Muscle of back (tissue), 13 donors: ENCODE measurements at places on chromosomes 5 and 9.

DNA sequence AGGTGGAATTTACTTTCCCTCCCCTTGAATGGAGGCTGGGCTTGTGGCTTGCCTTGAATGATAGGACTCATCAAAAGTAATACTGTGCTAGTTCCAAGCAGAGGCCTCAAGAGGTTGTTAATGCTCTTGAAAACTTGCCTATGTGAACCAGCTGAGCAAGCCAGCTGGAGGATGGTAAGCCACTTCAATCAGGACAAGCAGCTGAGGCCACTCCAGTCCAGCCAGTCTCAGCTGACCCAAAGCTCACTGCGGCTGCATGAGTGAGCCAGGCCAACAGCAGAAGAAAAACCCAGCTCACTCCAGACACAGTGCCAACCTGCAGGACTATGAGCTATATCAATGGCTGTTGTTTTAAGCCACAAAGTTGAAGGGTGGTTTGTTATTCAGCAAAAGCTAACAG, 182.8 kb downstream of the MCTP1 start:
- no peak for DNase-seq

DNA sequence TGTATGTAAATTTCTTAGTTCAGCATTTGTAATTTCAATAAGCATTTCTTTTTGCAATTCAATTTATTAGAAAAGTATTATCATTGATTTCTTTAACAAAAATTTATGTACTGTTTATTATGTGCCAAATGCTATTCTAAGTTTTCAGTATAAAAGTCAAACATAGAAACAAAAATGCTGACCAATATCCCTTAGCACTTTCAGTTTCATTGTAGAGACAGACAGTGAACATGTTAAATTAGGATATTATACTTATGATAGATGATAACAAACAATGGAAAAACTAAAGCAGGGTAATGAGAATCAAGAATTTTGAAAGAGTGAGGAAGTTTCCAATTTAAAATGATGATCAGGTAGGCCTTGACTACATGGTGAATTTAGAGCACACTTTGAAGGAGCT, 1106.0 kb downstream of the TAF11L14 start:
- DNase-seq: no peak

DNA sequence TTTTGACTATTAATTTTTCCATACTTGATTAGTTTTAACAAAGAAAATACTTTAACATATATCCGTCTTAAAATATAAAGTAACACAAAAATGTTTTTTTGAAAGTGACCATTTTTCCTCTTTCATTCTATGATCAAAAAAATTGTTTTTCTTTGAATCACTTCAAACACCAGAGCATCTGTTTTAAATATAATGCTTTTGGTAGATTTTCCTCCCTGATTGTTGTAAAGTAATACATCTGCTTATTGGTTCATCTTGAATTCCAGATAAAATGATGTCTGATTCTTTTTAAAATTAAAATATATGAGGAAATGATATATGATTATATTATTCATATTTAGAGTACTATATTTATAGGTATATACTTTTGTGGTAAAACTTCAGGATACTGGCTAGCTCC, 76.2 kb upstream of the LPAR1 start:
- DNase-seq: no peak

DNA sequence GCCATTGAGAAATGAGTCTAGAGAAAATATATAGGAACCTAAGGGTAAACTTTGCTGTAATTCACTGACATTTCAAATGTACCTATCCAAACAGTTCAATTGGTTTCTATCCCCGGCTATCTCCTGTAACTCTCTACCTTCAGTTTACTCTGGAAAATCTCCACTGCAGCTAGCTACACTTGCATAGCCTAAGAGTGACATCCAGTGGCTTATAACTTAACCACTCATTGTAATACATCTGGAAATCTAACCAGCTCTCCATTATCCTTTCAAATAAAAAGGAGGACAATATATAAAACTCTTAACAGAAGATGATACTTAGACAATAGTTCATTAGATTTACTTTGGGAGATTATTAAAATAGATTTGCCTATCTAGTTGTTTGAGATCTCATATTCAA, 35.3 kb upstream of the SPDL1 start:
- peak; percentile 28 for DNase-seq

- no peak for DNase-seq
Measured at GRCh38 chr5:107783551-107783950, 112.8 kb upstream of the EFNA5 start.

GRCh38 chr9:91857291-91858212, 92.5 kb downstream of the ROR2 start:
- DNase-seq: no peak

DNA sequence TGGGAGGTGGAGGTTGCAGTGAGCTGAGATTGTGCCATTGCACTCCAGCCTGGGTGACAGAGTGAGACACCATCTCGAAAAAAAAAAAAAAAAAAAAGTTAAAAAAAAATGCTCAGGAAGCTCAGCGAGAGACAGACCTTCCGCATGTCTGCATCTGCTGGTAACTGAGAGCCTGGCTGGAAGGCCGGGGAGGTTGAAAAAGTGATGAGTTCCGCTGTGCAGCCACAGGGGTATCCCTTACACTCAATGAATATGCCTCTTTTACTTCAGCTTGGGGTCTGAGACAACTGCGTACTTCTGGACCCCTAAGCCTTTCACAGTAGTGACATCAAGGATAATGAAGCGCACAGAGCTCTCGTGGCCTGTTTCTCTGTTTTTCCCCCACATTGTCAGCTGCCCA, 179.9 kb upstream of the KLF4 start:
- no peak for DNase-seq

- no peak for DNase-seq
Measured at GRCh38 chr9:129252937-129253802, 75.1 kb upstream of the IER5L start.

- DNase-seq: no peak
Measured at GRCh38 chr5:54180630-54181031, 129.7 kb downstream of the ARL15 start.

GRCh38 chr5:16489322-16489791, 23.8 kb upstream of the ZNF622 start:
- DNase-seq: peak; percentile 59

DNA sequence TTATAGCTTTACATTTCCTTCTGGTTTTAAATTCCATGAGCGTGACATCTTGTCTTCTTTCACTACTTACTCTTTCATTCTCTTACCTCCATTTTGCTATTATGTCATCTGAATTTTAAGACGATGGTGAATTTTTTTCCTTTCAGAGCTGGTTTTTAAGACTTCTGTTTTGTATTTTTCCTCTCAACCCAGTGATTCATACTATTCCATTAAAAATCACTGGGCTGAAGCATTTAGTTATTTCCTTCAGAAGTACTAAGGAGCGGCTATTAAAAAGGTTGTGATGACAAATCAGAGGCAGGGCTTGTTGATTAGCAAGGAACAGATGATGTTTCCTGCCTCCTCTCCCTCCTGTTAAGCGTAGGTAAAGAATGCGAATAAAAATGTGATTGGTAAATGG, 16.5 kb downstream of the AGXT2 start:
- DNase-seq: no peak

GRCh38 chr9:5043381-5043780, 58.3 kb downstream of the JAK2 start:
- DNase-seq: no peak

- peak; percentile 54 for DNase-seq
Measured at GRCh38 chr5:77076961-77077828, 9.9 kb downstream of the ZBED3 start.

- DNase-seq: no peak
Measured at GRCh38 chr5:160869989-160870521, 18.0 kb upstream of the ATP10B start.

DNA sequence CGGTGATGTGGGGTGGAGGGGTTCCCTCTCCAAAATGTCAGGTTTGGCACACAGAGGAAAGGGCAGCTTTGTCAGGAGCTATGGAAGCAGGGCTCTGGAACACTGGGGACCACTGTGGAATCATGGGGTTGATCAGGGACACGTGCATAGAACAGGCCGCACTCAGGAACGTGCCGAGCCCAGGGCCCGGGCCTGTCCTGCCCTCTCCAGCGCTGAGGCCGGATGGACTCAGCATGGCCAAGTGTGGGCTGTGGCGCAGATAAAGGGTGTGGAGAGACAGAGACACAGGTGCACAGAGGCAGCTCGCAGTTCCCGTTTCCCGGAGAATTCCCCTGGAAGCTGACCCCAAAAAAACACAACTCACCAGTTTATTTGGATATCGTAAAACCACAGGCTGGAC, 37.8 kb upstream of the SLC6A3 start:
- no peak for DNase-seq

- DNase-seq: peak; percentile 12
Measured at GRCh38 chr5:102625928-102626327, 127.1 kb upstream of the SLCO6A1 start.

DNA sequence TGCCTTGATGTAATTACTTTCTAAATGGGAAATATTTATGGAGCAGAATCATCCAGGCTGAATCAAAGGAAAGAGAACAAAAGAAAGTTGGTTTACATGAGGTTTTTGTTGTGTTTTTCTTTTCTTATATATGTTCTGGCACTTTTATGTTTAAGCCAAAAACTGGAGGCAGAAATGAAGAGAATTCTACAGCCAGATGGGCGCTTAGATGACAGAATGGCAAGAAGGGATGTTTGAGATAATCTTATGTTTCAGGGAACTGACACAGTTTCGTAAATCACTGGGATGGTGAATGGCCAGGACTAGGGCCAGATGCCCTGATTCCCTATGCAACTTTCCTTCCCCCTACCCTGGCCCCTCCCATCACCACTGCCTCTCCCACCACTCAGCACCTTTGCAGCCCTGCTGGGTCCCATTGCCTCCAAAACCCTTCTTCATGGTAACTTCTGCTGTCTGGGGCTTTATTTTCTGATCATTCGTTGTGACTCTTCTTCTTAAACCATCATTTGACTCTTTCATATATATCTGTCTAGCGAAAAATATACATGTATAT, 111.8 kb downstream of the EFNA5 start:
- DNase-seq: no peak

DNA sequence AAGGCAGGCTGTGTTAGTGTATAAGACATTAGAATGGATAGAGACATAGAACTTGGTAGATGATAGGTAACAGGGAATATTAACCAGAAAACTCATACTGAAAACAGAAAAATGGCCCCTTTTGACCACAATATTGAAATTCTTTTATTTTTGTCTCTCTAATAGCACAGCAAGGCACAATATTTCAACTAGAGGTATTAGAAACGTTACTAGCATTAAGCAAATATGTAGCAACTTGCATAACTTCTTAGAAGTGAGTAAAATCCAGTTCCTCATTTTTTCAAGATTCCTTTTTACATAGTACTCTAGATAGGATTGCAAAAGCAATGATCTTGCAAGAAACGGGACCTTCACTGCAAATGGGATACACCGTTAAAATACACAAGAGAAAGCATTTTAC, 102.7 kb upstream of the VCAN start:
- no peak for DNase-seq

DNA sequence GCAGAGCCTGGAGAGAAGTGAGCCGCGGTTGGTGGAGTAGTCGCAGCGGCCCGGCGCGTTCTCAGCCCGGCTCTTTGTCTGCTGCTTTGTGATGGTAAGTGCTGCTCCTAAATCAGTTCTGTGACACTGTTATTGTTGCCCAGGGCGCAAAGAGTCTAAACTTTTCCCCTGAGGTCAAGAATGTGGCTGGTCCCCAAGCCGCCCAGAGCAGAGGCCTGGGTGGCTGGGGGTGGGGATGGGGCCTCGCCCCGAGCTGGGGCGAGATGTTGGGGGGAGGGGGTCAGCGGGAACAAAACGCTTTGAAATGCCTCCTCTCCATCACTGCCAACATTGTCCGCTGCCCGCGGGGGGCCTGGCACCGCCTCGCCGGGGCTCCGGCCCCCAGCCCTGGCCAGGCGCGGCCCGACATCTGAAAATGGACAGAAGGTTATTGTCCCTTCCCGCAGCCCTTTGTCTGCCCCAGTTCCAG, 11.7 kb upstream of the CERCAM start:
- no peak for DNase-seq

DNA sequence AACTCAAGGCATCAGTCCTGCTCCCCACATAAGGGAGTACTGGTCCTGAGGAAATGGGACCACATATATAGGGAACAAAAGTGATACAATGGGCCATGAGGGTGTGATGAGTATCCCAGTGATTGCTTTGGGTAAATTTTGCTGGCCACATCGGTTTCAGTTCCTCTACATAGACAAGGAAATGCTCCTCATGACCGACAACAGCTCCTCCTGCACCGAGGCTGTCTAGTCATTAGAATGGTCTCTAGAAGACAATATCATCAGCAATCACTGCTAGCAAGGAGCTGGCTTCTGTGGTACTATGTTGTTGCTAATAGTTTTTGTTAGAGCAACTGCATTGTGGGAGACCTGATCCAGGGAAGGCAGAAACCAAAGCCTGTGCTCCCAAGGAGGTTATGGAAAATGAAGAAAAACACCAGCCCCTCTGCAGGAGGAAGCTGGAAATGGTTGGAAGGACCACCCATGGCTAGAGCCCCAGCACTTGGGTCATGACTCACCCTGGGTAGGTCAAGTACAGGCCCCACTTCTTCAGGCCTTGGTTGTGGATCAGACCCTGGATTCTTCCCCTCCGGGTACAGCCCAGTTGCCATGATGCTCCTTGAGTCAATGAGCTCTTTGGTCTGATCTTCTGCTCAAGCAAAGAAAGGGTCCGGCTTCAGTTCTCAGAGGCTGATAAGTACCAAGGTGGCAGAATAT, 3.4 kb upstream of the CTSL start:
- no peak for DNase-seq

DNA sequence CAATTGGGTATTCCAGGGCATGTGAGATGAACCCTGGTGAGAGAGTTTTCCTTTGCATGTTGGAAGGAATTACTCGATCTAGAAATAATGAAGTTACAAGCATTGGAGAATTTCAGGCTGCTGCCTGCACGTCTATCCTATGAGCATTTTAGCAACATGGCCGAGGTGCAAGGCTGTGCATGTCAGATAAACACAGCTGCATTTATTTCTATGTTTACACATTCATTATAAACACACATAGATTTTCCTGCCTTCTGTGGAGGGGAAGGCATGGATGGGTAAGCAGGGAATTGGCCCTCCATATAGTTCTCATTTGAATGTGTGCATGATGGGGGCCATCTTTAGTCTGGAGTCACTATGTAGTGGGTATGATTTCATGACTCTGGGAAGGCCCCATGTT, 42.3 kb downstream of the AOPEP start:
- no peak for DNase-seq

- no peak for DNase-seq
Measured at GRCh38 chr5:64214132-64214531, 48.5 kb downstream of the RNF180 start.

DNA sequence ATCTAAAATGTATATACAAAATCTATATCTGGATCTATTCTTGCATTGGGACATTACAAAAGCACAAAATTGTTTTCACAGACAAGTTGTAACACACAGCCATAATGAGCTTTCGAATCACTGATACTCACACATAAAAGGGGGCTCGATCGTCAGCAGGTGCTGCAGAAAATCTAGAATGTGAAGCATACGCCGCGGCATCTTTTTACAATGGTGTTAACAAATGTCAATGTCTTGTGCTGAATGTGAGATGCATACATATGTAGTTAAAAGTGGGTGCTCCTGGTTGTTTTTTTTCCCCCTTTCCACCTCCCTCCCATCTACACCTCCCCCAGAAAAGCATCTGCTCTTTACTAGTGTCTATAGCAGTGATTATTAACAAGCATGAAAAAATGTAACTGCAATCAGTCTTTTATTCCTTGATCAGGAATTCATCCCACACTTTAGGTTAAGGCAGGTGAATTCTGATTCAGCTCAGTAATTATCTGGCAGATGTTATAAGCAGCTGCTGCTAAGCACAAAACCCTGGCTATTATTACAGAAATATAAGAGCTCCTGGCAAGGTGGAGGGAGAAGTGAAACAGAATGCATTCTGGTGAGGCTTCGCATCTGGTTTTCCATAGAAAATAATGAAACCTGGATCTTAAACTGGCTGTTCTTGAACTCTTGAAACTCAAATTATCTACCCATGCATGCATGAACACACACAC, 114.1 kb downstream of the MPDZ start:
- DNase-seq: no peak
